ENCODE measurements at places on chromosomes 2 and 18. TPM values are rescaled to one million over a fixed set of nuclear protein-coding genes. Genes with fewer than 3 reads are reported as not detected.

SLC9A4 gene
- not detected for total RNA-seq

TRIM43 gene
- not detected for total RNA-seq

CDH7 gene
- total RNA-seq = not detected

RRM2 gene
- total RNA-seq = 4.6 TPM

CPO gene
- not detected for total RNA-seq

ACTR1B gene
- total RNA-seq = 32.5 TPM

LDLRAD4 gene
- 0.12 TPM for total RNA-seq

NT5C1B gene
- 0.10 TPM for total RNA-seq

SPRED2 gene
- total RNA-seq = 16.4 TPM

GDF7 gene
- not detected for total RNA-seq

AGFG1 gene
- 39.7 TPM for total RNA-seq

C2orf80 gene
- not detected for total RNA-seq

CABLES1 gene
- total RNA-seq = 8.8 TPM

SERPINB2 gene
- total RNA-seq = not detected

LBX2 gene
- total RNA-seq = 3.2 TPM

RESP18 gene
- total RNA-seq = not detected

SGO2 gene
- total RNA-seq = 4.3 TPM

GORASP2 gene
- total RNA-seq = 67.7 TPM

CNTNAP5 gene
- total RNA-seq = not detected

IL36RN gene
- total RNA-seq = not detected

CCDC93 gene
- total RNA-seq = 10.7 TPM

MBP gene
- total RNA-seq = 19.0 TPM

CMPK2 gene
- 3.2 TPM for total RNA-seq

FAM124B gene
- 0.39 TPM for total RNA-seq

CROCC2 gene
- 0.12 TPM for total RNA-seq

UGT1A10 gene
- not detected for total RNA-seq

TYMS gene
- 17.6 TPM for total RNA-seq

Measured in cardiac ventricle fibroblast (primary cell).